Activated naive CD8-positive, alpha-beta T cell treated with anti-CD3 and anti-CD28 coated beads, Interleukin-2, amount 10 ng/mL, durations not matched to agents 7 days and 5 days (primary cell): ENCODE measurements at places on chromosomes 7 and 10. TPM values are rescaled to one million over a fixed set of nuclear protein-coding genes. Genes with fewer than 3 reads are reported as not detected.

GRCh38 chr7:111438369-111439289 is 123.7 kb downstream of the IMMP2L start:
- H3K27me3 ChIP-seq = no peaks in the 10 kb centered on the region
- H3K36me3 ChIP-seq = peaks cover 2% of the 10 kb centered on the region
- H3K4me1 ChIP-seq = no peaks in the 10 kb centered on the region
- no peak overlapping the region for H3K4me3 ChIP-seq
- H3K27ac ChIP-seq = no peak overlapping the region
- no peak for DNase-seq

HOXA3 gene
- total RNA-seq = not detected

DNA sequence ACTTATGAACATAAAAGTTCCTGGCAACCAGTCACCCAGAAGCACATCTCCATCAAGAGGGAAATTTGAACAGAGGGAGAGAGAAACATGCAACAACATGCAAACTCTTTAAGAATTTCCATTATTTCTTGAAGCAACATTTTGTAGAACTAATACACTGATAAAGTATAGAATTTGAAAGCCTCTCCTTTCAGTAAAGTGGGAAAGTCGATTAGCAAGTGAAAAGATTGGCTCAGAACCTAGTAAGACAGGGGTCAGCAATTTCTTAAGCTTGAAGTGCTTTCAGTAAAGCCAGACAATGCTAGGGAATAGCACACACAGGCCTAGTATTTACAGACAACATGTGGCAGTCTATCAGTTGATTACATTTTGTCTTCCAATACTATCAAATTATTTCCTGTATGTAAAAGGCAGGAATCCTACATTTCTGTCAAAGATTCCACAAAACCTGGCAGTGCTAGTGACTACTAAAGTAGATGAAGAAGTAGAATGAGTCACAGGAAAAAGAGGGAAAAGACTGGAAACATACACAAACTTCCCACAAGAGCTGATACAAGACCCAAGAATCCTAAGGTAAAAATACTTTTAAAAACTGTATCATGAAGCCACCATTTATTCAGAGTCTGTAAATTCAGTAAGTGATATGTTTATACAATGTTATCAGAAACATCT is 25.2 kb downstream of the DNAJC1 start:
- peaks cover 2% of the 10 kb centered on the region for H3K4me1 ChIP-seq
- peaks cover 4% of the 10 kb centered on the region for H3K36me3 ChIP-seq
- no peak overlapping the region for H3K4me3 ChIP-seq
- no peak for DNase-seq

CLCN1 gene
- total RNA-seq = 0.08 TPM

DNA sequence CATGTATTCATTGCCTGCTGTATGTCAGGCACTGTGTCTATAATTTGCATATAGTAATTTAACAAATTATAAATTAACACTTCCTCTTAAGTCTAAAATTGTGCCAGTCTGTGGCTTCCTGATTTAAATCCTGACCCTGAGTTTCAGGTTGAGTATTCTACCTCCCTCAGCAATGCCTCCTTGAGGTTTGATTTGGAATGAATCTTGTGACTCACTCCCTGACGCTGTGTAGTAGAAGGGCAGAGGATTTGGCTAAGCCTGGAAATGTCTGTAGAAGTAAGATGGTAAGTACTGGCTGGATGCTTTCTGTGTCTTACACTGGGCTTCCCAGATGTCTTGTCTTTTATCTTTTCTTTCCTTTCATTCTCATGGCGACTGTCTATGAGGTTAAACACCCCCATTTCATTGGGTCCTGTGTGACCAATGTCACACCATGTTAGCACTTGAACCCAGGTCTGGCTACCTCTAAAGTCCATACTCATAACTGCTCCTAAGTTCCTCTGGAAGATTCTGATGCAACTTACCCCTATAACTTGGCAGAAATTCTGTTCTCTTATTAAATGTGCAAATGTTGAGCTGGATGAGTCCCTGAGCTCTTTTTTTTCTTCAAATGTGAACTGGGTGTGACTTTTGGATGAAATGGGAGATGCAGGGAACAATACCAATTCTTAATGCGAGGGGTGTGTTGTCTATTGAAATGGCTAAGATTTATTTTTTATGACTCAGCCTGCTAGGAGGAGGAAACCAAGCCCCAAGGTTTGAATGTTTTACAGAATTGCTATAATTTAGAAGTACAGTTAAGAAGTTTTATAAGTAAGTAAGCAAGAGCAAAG is 48.5 kb downstream of the PLCE1 start:
- no peak overlapping the region for H3K4me3 ChIP-seq

DNA sequence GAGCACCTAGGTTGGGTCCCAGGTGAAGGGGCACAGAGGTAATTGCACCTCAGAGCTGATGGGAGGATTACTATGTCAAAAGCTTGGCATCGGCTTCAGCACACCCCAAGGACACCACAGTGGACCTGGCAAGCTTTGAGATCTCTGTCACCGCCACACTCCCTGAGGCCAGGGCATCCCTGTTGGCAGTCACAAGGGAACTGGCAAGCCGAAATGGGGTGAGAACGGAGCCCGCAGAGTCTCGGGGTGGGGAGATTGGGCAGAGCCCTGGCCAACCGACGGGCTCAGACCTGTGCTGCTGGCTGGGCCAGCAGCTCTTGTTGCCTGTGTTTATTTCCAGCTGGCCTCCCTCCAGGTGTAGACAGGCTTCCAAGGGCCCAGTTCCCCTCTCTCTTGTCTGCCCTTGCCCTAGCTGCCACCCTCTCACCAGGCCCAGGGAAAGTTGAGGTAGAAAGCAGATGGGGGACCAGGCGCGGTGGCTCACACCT is 2.5 kb downstream of the HSPB1 start:
- no peak overlapping the region for H3K4me3 ChIP-seq
- H3K27me3 ChIP-seq = peaks cover 18% of the 10 kb centered on the region
- peaks cover 14% of the 10 kb centered on the region for H3K4me1 ChIP-seq
- H3K36me3 ChIP-seq = peaks cover 2% of the 10 kb centered on the region
- H3K27ac ChIP-seq = no peak overlapping the region

ZP3 gene
- 1.3 TPM for total RNA-seq
